A172 (cell line): ENCODE measurements at places on chromosomes 7 and 10. TPM values are rescaled to one million over a fixed set of nuclear protein-coding genes. Genes with fewer than 3 reads are reported as not detected.

The PTN gene
- total RNA-seq, result 11.9 and 12.5 TPM in 2 replicates

The DKK1 gene
- total RNA-seq, result 997 and 1,320 TPM in 2 replicates

The ATG9B gene
- total RNA-seq, result not detected in 2 replicates

The SLIT1 gene
- total RNA-seq, result not detected in 2 replicates

The INHBA gene
- 0.34 and 0.53 TPM in 2 replicates for total RNA-seq

The PNLIPRP2 gene
- not detected in 2 replicates for total RNA-seq

The CLCN1 gene
- not detected in 2 replicates for total RNA-seq

- no peak for DNase-seq
Observed at GRCh38 chr7:946256-946996, 8.1 kb downstream of the ADAP1 start.

- DNase-seq, result no peak
Observed at GRCh38 chr10:100866575-100867098, 46.1 kb upstream of the SLF2 start.

DNA sequence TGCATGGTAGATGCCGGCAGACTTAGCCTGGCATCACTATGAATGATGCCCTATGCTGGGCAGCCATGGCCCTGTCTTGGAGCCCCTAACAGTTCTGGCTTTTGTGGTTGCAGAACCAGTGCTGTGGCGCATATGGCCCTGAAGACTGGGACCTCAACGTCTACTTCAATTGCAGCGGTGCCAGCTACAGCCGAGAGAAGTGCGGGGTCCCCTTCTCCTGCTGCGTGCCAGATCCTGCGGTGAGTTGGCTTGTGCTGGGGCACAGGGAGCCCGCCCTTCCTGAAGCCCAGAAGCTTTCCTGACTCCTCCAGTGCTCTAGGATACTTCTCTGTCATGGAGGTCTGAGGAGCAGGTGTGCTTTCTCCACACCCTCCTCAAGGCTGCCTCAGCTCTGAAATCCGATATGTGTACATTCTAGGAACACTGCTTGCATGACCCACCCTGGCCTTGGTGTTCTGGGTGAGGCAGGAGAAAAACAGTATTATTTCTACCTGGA, 25.6 kb upstream of the SH2D4B start:
- no peak for DNase-seq

- DNase-seq, result no peak
Observed at GRCh38 chr10:105658696-105659095, 1017.6 kb downstream of the SORCS3 start.

DNA sequence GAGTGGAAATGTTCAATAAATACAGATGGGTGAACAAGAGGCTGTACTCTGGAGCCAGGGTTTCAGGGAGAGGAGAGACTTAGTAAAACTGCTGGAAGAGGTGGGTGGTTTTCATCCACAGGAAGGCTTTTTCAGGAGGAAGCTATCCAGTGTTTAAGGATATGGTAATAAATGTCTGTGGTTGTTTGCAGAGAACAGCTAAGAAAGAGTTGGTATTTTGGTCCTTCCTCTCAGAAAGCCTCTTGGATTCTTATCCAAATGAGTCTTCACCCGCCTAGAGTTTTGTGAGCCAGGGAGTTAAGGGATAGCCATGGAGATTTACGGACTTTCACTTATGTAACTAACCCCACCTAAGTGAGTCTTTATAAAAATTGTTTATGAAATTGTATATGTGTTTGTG, 95.7 kb downstream of the GNAI1 start:
- no peak for DNase-seq

GRCh38 chr10:100723770-100724530, 21.4 kb upstream of the PAX2 start:
- DNase-seq, result no peak

DNA sequence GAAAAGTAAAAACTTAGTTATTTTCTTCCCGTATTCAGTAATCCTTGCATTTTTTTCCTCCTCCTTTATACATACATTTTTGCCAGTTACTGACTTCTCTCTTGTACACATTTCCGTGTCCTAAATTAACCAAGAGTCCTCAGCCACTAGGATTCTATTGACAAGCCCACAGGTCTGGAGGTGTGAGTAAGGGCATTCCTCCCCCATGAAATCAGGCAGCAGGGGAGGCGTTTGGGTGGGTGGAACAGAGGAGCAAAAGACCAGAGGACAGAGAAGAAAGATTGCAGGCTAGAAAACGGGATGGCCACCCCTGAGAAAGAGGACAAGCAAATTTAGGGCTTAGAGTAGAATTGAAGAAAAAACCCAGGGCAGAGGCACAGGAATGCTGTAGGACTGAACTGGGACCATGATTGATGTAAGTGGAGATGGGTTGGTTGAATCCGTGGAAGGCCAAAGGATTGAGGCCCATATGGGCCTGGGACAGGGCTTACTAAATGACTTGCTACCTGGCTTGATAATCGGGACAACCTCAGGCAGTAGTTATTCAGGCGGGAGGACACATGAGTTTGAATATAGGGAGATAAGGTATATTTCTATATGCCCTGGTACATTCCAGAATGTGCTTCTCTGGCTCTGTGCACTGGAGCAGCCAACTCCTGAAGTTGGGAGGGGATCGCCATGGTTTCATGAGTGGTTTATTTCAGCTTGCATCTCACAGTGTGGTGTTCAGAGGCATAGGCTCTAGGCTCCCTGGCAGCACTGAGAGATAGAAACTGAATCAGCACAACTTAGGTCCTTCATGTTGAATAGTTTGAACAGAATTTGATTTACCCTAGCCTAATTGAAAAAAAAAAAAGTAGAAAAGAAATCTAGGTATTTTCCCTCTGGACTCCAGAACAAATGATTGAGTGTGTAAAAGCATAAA, 28.0 kb downstream of the IKZF1 start:
- DNase-seq, result no peak
